ENCODE measurements at places on chromosomes 5 and 9.

DNA sequence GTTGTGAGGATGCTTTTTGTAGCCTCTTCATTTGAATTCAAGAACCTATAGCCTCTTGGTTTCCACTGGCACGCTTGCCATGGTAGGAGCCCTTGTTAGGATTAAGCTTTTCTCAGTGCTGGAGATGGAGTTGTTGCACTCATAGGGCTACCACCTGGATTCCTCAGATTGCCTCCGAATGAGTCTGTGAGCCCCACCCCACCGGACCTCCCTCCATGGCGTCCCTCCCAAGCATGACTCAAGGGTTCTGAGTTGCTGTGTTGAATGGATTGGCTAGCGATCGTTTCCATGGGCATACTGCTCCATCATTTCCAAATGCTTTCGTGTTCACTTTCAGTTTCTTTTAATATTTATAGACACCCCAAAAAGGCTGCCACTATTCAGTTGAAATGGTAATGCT is 69.9 kb downstream of the DAPK1 start:
- no peak for DNase-seq

GRCh38 chr5:73918791-73919221 is 292.8 kb downstream of the ARHGEF28 start:
- no peak for DNase-seq

DNA sequence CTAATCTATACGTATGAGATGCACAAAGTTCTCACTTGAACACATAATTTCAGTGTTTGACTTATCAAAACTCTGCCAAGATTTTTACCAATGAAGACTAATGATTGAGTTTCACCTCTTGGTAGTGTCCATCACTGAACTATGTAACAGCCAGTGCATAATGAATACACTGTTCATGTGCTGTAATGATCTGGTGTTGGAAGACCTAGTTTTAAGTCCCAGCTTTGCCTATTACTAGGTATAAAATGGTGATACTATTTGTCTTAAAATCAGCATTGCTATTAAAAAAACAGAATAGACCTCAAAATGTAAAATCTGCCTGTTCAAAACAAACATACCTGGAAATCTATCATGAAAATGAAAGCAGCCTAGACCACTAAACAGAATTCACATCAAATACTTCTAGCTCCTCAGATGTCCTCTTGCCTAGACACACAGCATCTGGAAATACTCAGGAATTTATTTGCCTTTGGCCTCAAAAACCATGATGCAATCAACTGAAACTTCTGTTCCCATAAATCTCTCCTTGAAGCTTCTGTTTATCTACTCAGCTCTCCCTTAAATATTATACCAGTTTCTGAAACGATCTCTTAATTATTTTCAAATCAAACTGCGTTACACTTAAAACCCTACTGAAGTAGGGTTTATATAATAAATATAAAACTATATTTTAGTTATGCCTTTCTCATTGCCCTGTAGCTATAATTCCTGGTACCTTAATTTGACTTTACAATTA is 38.1 kb downstream of the MRPS27 start:
- peak; percentile 45 for DNase-seq

- DNase-seq, result peak; percentile 81
Observed at GRCh38 chr5:93583768-93584595, 960 bp downstream of the NR2F1 start.

DNA sequence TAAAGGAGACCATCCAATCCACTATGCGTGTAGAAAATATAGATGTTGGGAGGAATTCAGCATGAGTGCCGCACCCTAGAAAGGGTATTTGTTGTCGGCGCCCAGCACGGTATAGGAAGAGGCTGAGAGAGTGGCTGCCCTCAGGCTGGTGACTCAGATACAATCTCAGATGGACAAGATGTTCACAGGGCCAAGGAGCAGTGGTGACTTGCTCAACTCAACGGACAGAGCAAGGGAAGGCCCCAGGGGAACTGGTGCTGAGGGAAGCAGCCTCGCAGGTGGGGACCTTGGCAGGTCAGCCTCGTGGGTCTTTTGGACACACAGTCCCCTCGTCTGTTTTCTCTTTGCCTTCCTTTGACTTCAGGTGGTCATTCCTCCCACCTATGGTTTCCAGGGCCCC is 28.0 kb upstream of the IRX2 start:
- no peak for DNase-seq

DNA sequence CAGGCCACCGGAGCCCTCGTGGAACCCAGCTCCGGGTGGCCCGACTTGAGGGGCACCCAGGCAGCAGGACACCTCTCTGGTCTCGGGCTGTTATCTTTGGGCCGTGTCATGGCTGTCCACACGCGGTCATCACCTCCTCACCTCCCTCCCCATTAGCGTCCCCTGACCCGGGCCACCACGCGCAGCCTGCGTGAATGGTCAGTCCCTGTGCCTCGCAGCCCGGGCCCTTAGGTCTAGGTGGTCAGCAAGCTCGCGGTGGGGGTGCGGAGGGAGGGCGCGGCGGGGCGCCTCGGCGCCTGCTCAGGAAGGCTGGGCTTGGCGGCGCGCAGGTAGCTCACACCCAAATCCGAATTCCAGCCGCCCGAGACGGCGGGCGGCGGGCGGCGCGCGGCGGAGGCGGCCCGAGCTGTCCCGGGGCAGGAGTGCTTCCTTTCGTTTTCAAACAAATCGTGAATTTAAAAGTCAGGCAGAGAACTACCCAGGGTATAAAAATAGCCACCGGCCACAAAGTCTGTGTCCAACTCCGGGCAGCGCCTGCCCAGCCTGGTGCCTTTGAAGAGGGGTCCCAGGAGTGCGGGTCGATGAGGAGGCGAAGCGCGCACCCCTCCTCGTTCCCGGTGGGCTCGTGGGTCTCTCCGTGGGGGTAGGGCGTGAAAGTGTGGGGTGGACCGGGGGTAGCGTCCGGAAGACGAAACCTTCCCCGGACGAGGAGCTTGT is 1.0 kb upstream of the RXRA start:
- no peak for DNase-seq

DNA sequence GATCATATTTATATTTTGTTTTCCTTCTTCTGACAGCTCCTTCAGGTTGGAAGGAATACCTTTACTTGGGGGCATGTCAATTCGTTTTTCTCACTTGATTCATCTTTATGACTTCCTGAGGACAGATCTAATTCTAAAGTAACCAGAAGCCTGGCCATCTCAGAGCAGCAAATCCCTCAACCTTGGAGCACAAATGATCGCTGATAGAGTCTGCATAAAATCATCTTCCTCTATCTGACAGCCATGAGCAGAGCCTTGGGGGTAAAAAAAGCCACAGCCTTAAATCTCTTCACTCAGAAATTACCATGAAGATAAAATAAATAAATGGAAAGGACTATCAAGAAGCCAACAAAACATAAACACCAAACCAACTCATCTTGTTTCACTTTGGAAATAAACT is 325.8 kb downstream of the PRR16 start:
- peak; percentile 10 for DNase-seq

DNA sequence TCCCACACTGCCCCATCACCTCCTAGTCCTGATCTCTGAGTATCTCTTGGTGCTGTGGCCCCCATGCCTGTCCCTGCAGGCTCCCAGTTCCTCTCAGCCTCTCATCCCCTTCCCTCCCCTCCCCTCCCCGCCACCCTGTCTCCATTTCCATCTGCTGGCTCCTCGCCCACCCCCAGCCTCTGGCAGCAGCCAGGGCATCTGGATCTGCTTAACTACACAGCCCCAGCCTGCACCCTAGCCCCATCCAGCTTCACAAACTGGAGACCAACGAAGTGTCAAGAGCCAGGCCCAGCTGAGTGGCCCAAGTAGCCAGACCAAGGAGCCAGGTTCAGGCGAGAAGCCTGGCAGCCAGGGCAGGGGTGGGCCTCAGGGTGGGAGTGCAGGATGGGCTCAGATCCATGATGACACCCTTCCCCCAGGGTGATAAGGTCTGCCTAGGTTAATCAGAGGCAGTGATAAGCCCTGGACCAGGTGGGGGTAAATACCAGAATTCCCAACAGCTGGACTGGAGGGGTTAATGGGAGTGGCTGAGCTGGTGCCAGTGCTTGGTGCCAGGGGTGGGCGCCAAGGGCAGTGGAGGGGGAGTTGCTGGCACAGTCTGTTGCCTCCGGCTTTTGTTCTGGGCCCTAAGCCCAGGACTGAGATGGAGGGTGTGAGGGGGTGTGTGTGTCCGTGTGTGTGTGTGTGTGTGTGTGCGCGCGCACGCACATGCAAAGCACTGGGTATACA is 2.5 kb downstream of the IL11RA start:
- DNase-seq, result peak; percentile 92

- no peak for DNase-seq
Observed at GRCh38 chr5:138468966-138469539, 3.8 kb downstream of the EGR1 start.

DNA sequence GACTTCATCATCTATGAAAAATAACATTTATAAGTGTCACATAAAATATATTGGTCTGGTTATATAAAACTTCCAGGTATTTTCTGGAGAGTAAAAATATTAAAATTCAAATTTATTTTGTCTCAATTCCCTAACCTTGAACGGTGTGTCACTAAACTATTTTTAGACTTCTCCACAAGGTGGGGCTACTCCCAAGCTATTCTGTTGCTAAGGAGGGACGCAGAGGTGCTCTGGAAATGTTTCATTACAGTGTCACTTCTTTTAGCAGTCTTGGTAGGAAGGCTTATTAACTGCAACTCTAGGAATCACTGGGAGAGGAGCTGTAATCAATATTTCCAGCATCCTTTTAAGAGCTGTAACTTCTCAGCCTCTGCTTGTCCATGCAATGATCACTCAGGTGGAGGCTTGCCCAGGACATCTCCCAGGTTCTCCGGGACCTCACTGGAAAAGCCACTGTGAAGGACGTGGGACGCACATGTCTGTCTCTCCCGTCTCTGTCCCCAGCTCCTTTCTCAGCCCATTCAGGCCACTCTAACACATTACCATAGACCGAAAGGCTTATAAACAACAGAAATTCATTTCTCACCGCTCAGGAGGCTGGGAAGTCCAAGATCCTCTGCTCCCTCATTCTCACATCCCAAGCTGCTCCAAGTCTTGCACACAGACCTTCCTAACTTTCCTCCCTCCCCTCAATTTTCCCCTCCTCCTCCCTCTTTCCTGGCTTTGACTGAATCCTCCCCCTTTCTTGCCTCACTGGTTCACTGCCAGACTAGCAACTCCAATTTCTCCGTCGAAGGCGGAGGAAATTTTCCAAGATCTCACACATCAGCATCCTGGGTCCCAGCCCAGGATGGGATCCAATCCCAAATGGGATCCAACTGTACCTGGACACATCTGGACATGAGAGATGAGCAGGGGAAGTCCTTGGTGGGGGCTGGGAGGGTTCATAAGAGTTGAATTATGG is 32.7 kb upstream of the DNAH5 start:
- peak; percentile 36 for DNase-seq

Data from SK-N-SH (cell line).